ENCODE measurements at places on chromosomes 1 and 21. TPM values are rescaled to one million over a fixed set of nuclear protein-coding genes. Genes with fewer than 3 reads are reported as not detected.

DNA sequence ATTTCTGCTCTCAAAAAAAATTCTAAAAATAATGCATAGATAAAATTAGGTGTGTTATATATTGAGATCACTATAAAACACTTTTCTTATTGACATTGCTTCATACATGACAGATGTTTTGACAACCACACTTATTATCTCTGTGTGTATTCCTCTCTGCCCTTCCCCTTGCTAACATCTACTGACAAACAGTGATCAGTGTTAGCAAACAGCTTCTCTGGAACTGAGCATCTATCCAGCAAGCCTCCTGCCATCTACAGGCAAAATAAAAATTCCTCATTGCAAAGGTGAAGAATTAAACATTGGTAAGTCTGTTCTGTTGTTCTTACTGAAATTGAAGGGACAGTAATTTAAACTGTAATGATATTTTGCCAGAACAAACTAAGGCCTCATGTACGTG lies 2153.9 kb downstream of the NCAM2 start:
- no peak overlapping the region for H3K4me3 ChIP-seq
- H3K27me3 ChIP-seq: no peaks in the 10 kb centered on the region
- no peak overlapping the region for H3K27ac ChIP-seq
- no peaks in the 10 kb centered on the region for H3K4me1 ChIP-seq
- H3K36me3 ChIP-seq: no peaks in the 10 kb centered on the region

DNA sequence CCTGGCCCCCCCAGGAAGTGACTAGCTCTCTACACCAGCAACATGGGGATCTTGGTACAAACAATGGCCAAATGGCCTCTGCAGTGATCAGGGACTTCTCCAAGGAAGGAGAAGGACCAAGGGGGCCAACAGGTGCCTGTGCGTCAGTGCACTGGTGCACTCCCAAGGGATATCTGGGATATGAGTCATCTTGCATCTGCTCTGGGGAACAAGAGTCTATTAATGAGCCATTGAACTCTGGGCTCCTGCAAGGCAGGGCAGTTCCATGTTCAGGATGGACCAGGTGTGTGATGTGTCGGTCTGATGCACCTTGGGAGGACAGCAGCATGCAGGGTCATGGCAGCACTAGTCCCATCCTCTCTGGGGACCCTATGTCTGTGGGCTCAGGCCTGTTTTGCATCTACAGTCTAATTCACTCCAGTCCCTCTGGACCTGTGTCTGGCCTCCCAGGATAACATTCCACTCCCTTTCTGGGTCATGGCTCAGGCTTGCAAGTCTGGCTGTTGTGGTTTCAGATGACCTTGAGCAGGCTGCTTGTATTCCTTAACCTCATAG lies 125.3 kb downstream of the TRABD2B start:
- H3K4me1 ChIP-seq: no peaks in the 10 kb centered on the region
- H3K27me3 ChIP-seq: no peaks in the 10 kb centered on the region
- H3K4me3 ChIP-seq: no peak overlapping the region
- no peaks in the 10 kb centered on the region for H3K36me3 ChIP-seq
- no peak overlapping the region for H3K27ac ChIP-seq

The CRNN gene
- not detected for total RNA-seq

The SPATA46 gene
- total RNA-seq: not detected

The CYYR1 gene
- total RNA-seq: 25.7 TPM

The AGMAT gene
- 0.86 TPM for total RNA-seq

DNA sequence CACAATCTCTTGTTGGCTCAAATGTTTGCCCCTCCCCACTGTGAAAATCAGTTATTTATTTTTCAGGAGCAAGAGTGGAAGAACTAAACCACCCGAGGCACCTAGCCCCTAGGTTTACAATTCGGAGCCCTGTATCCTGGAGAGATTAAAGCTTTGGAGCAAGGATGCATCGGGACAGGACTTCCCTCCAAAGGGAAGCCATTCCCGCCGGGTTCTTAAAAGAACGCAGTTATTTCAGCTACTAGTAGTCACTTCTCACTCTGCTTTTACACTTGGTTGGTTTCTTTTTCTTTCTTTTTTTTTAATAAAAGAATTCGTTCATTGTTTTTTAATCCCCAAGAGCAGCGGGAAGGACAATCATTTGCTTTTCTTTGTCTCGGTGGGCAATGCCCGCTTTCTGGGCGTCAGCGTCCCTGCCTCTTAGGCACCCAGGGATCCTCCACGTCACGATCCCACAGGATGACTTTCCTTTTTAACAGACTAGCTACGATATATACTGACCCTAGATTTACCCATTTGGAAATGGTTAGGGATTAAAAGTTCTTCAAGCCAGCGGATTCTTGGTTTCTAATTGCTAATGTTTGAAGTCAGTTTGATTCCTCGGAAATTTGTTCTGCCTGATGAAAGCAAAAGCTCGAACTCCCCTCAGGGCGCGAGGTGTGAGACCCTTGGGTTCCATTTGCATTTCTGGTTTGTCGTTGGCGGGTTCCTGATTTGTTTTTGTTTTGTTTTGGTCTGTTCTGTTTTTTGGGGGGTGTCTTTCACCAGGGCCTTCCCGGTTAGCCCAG lies 9.0 kb downstream of the TBX15 start:
- H3K27ac ChIP-seq: no peak overlapping the region
- H3K4me3 ChIP-seq: peak overlapping the region; percentile 12
- H3K27me3 ChIP-seq: peaks cover 100% of the 10 kb centered on the region
- no peaks in the 10 kb centered on the region for H3K36me3 ChIP-seq

DNA sequence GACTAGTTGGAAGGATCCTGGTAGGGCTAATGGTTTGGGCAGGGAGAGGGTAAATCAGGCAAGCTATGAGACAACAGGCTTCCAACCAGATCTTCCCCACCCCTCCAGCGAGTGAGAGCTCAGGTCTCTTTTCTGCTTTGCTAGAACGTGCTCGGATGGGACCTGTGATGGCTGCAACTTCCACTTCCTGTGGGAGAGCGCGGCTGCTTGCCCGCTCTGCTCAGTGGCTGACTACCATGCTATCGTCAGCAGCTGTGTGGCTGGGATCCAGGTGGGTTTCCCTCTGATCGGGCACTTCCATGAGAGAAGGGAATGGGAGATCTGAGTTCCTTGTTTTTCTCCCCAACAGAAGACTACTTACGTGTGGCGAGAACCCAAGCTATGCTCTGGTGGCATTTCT lies 14.0 kb upstream of the SARS1 start:
- H3K27ac ChIP-seq: no peak overlapping the region
- H3K4me3 ChIP-seq: no peak overlapping the region
- peaks cover 5% of the 10 kb centered on the region for H3K4me1 ChIP-seq
- no peak for DNase-seq

GRCh38 chr1:45623972-45624371 lies at the start of gene CCDC17:
TSS of gene CCDC17 (minus strand) at chr1:45624054. CDS start at chr1:45623909, 145 bp downstream.
- no peak within 1 kb of the TSS for H3K4me3 ChIP-seq
- peaks cover 14% of the 10 kb centered on the region for H3K36me3 ChIP-seq
- no peaks in the 10 kb centered on the region for H3K27me3 ChIP-seq
- peak within 1 kb of the TSS; percentile 78 for H3K27ac ChIP-seq
- no peaks in the 10 kb centered on the region for H3K4me1 ChIP-seq
- no peak for DNase-seq

The GPR37L1 gene
- 0.06 TPM for total RNA-seq

- peaks cover 15% of the 10 kb centered on the region for H3K36me3 ChIP-seq
- no peak for DNase-seq
- no peaks in the 10 kb centered on the region for H3K27me3 ChIP-seq
- no peak overlapping the region for H3K27ac ChIP-seq
- H3K4me1 ChIP-seq: no peaks in the 10 kb centered on the region
- H3K4me3 ChIP-seq: no peak overlapping the region
Observed at GRCh38 chr1:75765697-75766355, 20.2 kb upstream of the RABGGTB start.

GRCh38 chr1:171935664-171936063 lies 94.4 kb downstream of the DNM3 start:
- no peaks in the 10 kb centered on the region for H3K36me3 ChIP-seq
- DNase-seq: no peak
- H3K27me3 ChIP-seq: no peaks in the 10 kb centered on the region
- H3K27ac ChIP-seq: no peak overlapping the region

- no peaks in the 10 kb centered on the region for H3K36me3 ChIP-seq
- H3K4me1 ChIP-seq: no peaks in the 10 kb centered on the region
- H3K27me3 ChIP-seq: no peaks in the 10 kb centered on the region
- no peak overlapping the region for H3K27ac ChIP-seq
- no peak overlapping the region for H3K4me3 ChIP-seq
- DNase-seq: no peak
Observed at GRCh38 chr1:119409731-119410130, 5.2 kb upstream of the HSD3B2 start.

- no peak overlapping the region for H3K27ac ChIP-seq
- no peaks in the 10 kb centered on the region for H3K27me3 ChIP-seq
- no peak for DNase-seq
Observed at GRCh38 chr1:237695878-237696277, 194.8 kb downstream of the ZP4 start.

DNA sequence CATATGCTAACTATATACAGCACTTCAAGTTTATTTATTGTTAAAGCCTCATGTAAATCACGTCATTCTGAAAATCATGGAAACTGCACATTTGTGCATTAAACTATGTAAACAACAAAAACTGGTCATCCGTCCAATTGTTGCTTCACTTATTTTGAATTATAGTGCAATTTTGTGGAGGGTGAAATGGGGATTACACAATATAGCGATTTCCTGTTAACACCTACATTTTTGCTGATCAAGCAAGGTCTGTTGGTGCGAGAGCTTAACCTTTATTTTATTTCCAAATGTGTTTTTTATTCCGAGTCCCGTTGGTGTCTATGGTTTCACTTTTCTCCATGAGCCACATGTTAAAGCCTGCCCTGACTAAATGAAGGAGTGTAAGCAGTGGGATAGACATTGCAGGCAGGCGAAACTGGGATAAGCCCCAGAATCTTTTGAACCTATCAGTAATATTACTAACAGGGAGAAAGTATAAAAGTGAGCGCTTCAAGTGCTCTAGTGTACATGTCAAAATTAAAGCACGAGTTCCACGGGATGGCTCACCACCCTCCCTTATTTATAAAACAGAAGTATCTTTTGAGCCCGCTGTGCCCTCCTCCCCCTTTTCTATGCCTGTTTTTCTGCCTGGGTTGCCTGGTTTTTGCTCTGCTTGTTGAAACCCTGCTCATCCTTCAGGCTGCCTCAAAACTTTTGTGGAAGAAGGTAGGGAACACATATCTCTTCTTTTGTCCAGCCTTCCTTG lies 120.7 kb downstream of the NFIA start:
- no peak for DNase-seq
- H3K27me3 ChIP-seq: no peaks in the 10 kb centered on the region
- H3K4me3 ChIP-seq: no peak overlapping the region
- H3K4me1 ChIP-seq: no peaks in the 10 kb centered on the region

The SPRR2F gene
- total RNA-seq: not detected

DNA sequence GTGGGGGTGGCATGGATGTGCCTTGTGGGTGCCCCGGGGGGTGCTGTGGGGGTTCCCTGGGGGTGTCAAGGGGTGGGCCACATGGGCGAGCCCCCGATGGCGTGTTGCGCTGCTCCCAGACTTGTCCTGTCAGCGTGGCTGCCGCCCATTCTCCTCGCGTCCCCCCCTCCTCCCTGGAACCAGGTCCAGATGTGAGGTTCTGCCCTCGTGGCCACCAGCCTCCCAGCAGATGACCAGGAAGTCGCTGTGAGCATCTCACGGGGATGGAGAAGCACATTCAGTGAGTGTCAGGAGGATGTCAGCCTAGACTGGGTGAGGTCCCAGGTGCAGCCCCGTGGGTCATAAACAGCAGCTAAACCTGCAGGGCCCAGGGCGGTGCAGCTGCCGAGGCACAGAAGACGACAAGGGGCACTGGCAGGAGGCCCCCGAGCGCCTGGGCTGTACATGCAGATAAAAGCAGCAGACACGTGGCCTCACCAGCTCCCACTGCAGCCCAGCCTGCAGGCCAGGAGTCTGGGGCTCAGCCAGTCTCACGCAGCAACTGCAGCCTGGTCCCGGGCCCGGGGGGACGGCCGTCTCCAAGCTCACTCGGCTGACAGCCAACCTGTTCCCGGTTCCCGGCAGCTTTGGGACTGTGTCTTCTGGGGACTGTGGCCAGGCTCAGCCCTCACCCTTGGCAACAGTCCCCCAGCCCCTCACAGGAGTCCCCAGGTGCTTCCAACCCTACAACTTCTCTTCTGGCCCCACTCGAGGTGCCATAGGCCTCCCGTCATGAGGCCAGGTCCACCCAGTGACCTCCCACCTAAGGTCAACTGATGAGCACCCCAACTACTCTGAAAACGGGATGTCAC lies 17.5 kb upstream of the COL6A2 start:
- no peak overlapping the region for H3K27ac ChIP-seq
- no peaks in the 10 kb centered on the region for H3K4me1 ChIP-seq
- no peak overlapping the region for H3K4me3 ChIP-seq
- no peaks in the 10 kb centered on the region for H3K36me3 ChIP-seq
- no peaks in the 10 kb centered on the region for H3K27me3 ChIP-seq

DNA sequence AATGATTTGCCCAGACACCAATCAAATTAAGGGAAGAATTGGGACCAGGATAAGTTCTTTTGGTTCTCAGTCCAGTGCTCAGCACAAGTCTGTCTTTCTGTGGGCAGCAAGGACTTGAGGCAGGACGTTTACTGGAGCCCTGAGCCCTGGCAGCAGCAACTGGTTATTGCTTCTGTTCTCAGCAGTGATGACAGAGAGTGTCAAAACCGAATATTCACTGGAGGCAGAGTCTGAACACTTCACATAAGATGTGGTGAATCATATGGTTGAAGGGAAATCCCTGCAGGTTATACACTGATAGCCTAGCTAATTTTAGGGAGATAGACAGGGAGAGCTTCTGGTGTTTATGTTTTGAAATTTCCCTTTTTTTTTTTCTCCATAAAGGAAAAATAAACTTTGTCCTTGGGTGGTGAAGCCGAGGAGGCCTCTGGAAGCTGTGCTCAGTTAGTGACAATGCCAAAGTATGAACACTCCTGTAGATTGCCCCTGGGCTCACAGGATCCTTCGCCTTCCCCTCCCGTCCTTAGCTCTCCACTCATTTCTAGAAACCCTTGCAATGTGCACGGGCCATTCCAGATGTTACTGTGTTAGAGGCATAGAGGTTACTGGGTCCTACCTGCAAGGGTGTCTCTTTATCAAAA lies 26.3 kb upstream of the TSPAN2 start:
- DNase-seq: no peak
- H3K27me3 ChIP-seq: no peaks in the 10 kb centered on the region
- no peak overlapping the region for H3K4me3 ChIP-seq
- no peaks in the 10 kb centered on the region for H3K36me3 ChIP-seq
- no peak overlapping the region for H3K27ac ChIP-seq
- H3K4me1 ChIP-seq: no peaks in the 10 kb centered on the region

DNA sequence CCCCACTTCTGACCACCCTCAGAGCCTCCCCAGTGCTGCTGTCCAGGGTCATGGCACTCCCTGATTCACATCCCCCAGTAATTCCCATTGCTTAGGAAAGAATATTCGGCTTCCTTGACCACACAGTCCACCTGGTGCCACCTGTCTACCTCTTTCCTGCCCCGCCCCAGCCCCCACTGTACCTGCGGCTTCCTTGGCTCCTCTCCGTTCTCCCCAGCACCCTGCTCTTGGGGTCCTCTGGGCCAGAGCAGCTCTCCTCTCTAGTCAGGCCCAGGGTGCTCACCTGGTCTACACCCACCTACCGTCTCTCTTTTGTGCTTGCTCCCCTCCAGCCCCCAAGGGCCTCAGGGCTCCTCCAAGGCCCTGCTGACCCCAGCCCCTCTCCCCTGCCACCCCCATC lies 142.6 kb downstream of the PEX14 start:
- peaks cover 9% of the 10 kb centered on the region for H3K4me1 ChIP-seq
- H3K4me3 ChIP-seq: no peak overlapping the region
- H3K36me3 ChIP-seq: no peaks in the 10 kb centered on the region
- no peaks in the 10 kb centered on the region for H3K27me3 ChIP-seq

Data from neural progenitor cell (in vitro differentiated cells).